ENCODE measurements at places on chromosomes 7 and 10. TPM values are rescaled to one million over a fixed set of nuclear protein-coding genes. Genes with fewer than 3 reads are reported as not detected.

DNA sequence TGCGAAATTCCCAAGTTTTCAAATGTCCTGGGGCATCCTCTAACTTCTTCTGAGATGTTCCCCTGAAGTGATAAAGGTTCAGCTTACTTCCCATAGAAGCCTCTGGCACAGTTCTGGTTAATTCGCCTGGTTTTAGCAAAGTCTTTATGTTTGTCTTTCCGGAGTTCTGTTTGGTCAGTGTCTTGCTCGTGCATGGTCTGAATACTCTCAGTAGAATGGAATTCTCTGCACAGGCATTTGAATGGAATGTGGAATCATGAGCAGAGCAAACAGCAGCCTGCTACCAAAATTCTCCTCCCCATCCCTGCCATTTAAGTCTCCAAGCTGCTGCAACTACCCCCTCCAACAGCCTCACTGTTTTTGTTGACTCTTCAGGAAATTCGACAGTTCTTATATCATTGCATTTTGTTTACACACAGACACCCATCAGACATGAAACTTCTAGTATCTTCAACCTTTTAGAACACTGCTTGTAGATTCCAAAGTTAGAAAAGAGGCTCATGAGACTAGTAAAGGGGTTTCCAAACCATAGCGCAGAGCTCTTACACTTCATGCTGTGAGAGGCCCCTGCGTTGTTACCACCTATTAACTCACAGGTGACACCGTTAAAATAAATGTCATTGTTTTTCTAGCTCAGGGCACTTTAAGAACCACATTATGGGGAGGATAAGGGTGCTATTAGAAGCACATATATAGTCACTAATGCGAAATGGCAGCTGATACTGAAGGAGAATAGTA, 129.7 kb downstream of the PLCE1 start:
- no peak for DNase-seq

DNA sequence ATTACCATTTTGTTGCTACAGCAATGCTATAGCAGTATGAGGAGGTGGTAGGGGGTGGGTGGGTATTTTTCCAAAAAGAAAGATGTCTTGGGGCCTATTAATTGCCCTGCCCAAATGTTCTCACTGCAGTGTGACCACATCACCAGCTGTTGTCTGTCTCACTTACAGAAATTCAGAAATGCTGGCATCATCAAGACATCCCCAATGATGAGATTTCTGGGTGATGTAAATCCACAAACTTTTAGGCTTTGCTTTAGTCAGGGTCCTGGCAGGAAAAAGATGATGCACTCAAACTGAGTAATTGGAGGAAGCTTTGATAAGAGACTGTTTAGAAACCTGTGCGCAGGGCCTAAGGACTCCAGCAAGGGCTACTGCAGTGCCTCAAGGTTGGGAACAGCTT, 56.2 kb upstream of the OPN4 start:
- DNase-seq = no peak

GRCh38 chr10:127449490-127449889, 99.6 kb upstream of the NPS start:
- no peak for DNase-seq

- peak; percentile 16 for DNase-seq
These were observed 205.7 kb downstream of the KIAA1217 start for GRCh38 chr10:24414597-24414996.

GRCh38 chr7:138573741-138574140, 113.7 kb downstream of the TRIM24 start:
- DNase-seq = no peak

- DNase-seq = no peak
These were observed 58.9 kb downstream of the MMRN2 start for GRCh38 chr10:86898511-86898910.

- peak; percentile 61 for DNase-seq
These were observed 86.3 kb downstream of the RNF216 start for GRCh38 chr7:5694912-5695726.

VSTM4 gene
- polyA plus RNA-seq = 32.0 TPM

EEPD1 gene
- 22.3 TPM for polyA plus RNA-seq

DNA sequence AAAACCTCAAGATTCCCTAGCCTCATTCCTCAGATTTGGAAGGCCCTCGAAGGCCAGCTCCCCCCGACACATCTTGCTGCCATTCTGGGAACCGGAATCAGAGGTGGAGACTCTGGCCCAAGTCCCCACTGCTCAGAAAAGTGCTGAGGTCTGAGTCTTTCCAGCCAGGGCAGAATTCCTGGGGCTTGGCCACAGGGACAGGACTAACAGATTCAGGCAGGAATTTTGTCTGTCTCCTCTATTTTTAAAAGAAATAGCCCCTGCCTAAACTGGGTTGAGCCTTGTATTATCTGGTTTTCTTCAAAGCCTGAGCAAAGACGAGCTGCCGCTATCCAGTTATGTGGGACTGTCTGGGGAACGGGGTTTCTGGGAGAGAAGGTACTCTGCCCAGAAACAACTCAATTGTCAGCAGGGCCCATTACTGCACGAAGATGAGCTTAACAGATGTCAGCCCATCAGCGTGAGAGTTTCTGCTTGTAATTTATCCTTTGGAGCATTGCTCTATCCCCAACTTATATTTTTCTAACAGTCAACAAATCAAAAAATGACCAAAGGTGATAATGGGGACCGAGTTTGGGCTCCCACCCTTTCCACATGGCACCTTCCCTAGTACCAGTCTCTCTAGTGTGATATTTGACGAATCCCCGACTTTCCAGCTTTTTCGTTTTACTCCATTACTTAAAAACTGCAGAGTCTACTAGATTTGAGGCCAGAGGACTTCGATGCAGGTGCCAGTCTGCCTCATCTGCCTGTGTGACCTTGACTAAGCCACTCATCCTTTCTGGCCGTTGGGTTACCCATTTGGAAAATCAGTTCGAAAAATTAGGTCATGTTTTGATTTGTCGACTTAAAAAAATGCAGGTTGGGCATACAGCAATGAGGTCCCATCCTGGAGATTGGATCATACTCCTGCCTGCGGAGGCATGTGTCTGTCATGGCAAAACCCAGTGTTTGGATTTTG, 110.9 kb downstream of the WDR11 start:
- no peak for DNase-seq

DNA sequence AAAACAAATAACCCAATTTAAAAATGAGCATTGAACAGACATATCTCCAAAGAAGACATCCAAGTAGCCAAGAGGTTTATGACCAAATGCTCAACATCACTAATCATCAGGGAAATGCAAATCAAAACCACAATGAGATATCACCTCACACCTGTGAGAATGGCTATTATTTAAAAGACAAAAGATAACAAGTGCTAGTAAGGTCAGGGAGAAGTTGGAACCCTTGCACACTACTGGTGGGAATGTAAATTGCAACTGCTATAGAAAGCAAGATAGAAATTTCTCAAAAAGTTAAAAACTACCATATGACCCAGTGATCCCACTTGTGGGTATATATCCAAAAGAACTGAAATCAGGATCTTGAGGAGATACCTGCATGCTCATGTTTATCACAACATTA, 49.5 kb downstream of the SGMS1 start:
- DNase-seq = no peak

DNA sequence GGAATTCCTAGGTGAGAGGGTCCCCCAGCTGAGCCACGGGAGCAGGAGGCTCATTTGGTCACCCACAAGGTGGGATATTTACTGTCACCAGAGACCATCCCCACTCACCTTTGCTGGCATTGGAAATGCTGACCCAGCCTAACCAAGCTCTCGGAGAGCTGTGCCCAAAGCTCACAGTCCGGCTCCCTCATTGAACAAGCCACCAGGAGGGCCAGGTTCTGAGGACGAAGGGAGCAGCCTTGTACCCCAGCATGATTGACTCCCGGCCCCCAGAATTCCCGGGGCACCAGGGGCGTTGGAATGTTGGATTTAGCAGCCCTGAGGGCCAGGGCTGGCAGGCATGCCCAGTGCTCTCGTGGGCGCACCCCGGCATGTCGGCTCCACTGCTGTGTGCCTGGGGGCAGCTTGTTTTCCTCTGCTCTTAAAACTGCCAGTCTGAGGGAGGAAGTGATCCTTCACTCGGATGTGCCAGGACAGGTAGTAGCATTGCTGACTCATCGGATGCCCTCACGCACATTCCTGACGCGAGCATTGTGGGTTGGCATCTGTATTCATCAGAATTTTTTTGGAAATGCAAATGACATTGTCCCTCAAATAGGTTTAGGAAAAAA, 23.3 kb downstream of the CLIP2 start:
- no peak for DNase-seq

- DNase-seq = no peak
These were observed 407.9 kb upstream of the NPVF start for GRCh38 chr7:25636168-25636567.

GRCh38 chr10:90998733-90999511, 78.0 kb upstream of the ANKRD1 start:
- no peak for DNase-seq

DNA sequence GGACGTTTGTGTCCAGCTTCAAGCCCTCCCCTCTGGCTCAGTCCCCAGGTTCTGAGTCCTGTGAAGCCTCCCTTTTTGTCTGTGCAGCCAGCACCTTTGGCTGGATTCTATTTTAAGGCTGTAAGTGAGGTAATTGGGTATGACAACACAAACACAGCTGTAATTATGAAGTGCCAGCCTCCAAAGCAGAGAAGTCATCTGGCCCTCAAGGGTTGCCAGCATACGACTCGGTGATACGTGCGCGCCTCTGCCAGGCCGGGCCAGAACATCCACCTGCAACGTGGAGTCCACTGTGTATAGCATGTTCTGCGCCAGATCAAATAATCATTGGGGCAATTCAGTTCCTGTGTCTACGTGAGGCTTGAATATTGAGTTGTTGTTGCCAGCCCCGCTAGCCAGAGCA, 6.7 kb upstream of the FAM180A start:
- no peak for DNase-seq

TMEM196 gene
- polyA plus RNA-seq = 0.25 TPM

SUGCT gene
- polyA plus RNA-seq = 2.9 TPM
